ENCODE measurements at places on chromosomes 7 and 10. TPM values are rescaled to one million over a fixed set of nuclear protein-coding genes. Genes with fewer than 3 reads are reported as not detected.
A peak's percentile ranks its signal among the peaks of the same experiment; 100 is the strongest.

The CYTH3 gene
- 36.6 TPM for total RNA-seq

GRCh38 chr7:55366461-55367070, 1.4 kb downstream of the LANCL2 start:
- peaks cover 5% of the 10 kb centered on the region for H3K36me3 ChIP-seq
- H3K4me1 ChIP-seq: peaks cover 27% of the 10 kb centered on the region
- H3K27me3 ChIP-seq: no peaks in the 10 kb centered on the region
- peak overlapping the region; percentile 93 for H3K4me3 ChIP-seq
- DNase-seq: no peak

GRCh38 chr10:115129752-115130151, 36.6 kb downstream of the ATRNL1 start:
- H3K4me1 ChIP-seq: no peaks in the 10 kb centered on the region
- H3K36me3 ChIP-seq: peaks cover 5% of the 10 kb centered on the region
- H3K4me3 ChIP-seq: no peak overlapping the region
- no peak overlapping the region for H3K27ac ChIP-seq

The GIMAP6 gene
- not detected for total RNA-seq

DNA sequence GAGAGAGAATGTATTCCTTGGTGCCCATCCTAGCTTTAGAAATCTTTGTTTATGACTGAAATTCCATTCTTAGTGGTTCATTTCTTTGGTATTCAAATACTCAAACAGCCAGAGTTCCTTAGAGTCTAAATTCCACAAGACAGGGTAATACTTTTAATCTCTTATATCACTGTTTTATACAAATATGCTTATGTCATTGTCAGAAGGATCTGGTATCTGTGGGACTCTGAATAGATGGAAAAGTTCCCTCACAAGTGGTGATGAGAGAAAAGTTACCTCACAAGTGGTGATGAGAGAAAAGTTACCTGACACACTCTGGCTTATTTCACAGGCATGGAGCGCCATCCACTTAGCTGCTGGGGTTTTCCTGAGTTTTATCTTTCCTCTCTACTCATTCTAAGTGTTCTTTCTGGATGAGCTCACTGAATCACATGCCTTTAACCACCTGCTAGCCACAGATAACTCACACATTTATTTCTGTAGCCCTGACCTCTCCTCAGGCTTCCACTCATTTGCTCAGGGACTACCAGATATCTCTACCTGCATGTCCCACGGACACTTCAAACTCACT, 784.0 kb downstream of the SUGCT start:
- no peak overlapping the region for H3K27ac ChIP-seq
- DNase-seq: no peak
- no peaks in the 10 kb centered on the region for H3K4me1 ChIP-seq
- H3K27me3 ChIP-seq: no peaks in the 10 kb centered on the region
- H3K36me3 ChIP-seq: no peaks in the 10 kb centered on the region

The CUBN gene
- total RNA-seq: 2.2 TPM

DNA sequence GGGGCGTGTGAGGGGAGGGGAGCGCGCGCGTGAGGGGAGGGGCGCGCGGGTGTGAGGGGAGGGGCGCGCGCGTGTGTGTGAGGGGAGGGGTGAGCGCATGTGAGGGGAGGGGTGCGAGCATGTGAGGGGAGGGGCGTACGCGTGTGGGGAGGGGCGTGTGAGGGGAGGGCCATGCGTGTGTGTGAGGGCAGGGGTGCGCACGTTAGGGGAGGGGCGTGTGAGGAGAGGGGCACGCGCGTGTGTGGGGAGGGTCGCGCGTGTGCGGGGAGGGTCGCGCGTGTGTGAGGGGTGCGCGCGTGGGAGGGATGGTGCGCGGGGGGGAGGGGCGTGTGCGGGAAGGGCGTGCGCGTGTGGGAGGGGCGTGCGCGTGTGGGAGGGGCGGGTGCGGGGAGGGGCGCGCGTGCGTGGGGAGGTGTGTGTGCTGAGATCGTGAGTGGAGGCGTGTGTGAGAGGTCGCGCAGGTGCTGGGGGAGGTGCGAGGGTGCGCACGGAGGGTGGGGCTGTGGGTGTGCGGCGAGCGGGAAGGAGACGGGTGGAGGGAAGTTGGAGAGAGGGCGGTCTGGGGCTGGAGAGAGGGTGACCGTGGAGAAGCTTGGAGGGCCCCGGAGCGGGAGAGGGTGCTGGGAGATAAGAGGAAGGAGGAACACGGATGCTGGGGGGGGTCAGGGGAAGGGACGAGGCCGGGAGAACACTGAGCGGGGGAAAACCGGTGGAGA, 19.7 kb downstream of the MXI1 start:
- DNase-seq: no peak
- H3K27ac ChIP-seq: peak overlapping the region; percentile 97
- peaks cover 4% of the 10 kb centered on the region for H3K36me3 ChIP-seq
- H3K27me3 ChIP-seq: no peaks in the 10 kb centered on the region
- peak overlapping the region; percentile 96 for H3K4me3 ChIP-seq
- peaks cover 23% of the 10 kb centered on the region for H3K4me1 ChIP-seq

The KLF14 gene
- 0.55 TPM for total RNA-seq

GRCh38 chr7:108973075-108973474, 403.4 kb downstream of the DNAJB9 start:
- peaks cover 8% of the 10 kb centered on the region for H3K4me1 ChIP-seq
- no peaks in the 10 kb centered on the region for H3K27me3 ChIP-seq
- no peak overlapping the region for H3K4me3 ChIP-seq
- no peaks in the 10 kb centered on the region for H3K36me3 ChIP-seq
- H3K27ac ChIP-seq: no peak overlapping the region
